Panc1 (cell line): ENCODE measurements at places on chromosomes 16 and 17. TPM values are rescaled to one million over a fixed set of nuclear protein-coding genes. Genes with fewer than 3 reads are reported as not detected.

DNA sequence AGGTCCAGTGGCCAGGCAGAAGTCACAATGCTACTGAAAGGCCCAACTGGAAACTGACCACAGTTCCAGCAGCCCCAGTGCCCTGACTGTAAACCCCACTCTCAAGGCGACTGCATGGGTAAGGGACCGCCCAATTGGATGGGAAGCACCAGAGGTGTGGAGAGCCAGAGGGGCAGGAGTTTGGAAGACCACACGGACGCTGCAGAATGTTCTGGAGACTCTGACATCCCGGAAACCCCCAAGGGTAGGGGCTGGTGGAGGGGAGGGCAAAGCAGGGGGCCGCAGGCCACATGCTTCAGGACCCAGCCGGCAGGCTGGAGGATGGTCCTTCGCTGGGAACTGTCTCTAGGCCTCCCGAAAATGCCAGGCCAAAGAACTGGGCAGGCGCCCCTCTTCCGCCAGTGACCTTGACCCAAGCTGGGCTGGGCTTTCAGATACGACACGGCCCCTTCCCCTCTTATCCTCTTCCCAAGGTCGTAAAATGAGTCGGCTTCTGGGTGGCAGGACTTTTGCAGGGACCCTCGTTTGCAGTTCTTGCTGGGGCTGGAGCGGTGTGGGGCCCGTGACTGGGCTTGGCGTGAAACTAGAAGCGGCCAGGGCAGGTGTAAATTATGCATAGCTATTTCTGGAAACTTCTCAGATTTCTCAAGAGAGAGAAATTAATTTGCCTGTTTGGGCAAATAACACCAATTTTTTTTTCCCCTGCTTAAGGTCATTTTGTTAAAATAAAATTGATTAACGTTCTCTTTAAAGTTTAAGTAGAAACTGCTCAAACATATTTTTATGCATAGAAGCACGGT, 110.2 kb downstream of the C16orf78 start:
- H3K36me3 ChIP-seq: no peaks in the 10 kb centered on the region
- H3K27me3 ChIP-seq: no peaks in the 10 kb centered on the region; the same call in 1 of the 2 replicates
- no peak overlapping the region for H3K4me3 ChIP-seq

DNA sequence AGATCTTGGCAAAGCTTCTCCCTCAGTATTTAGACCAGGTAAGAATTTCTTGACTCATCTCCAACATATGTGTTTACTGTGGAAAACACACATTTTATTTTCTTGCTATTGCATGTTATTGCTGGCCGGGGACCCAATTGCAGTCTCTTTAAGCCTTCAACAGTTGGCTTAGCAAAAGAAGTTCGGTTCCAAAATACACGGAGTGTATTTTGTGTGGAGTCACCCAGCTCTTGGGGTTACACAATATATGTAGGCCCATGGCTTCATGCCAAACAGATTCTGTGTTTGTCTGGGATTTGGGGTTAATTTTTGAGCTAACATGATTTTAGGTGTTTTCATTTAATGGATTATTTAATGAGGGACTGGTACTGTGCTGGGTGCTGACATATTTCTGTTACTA, 4.0 kb downstream of the ALDH3A2 start:
- H3K4me1 ChIP-seq: peaks cover 11% of the 10 kb centered on the region
- H3K27ac ChIP-seq: no peak overlapping the region
- no peak overlapping the region for H3K4me3 ChIP-seq

The CD19 gene
- not detected for total RNA-seq

- DNase-seq: no peak
- no peak overlapping the region for H3K4me3 ChIP-seq
- H3K27ac ChIP-seq: no peak overlapping the region
- no peaks in the 10 kb centered on the region for H3K27me3 ChIP-seq
- H3K4me1 ChIP-seq: no peaks in the 10 kb centered on the region
Measured at GRCh38 chr17:57289613-57290012, 33.3 kb downstream of the MSI2 start.

- H3K4me3 ChIP-seq: no peak overlapping the region
- H3K4me1 ChIP-seq: peaks cover 14% of the 10 kb centered on the region
- peak overlapping the region; percentile 81 for H3K27ac ChIP-seq
- H3K27me3 ChIP-seq: no peaks in the 10 kb centered on the region
- DNase-seq: no peak
Measured at GRCh38 chr16:84532855-84533486, 28.5 kb upstream of the MEAK7 start.

- DNase-seq: no peak
- no peaks in the 10 kb centered on the region for H3K27me3 ChIP-seq
- H3K4me1 ChIP-seq: no peaks in the 10 kb centered on the region
- H3K27ac ChIP-seq: no peak overlapping the region
Measured at GRCh38 chr16:78464833-78465232, 365.4 kb downstream of the WWOX start.

- H3K4me3 ChIP-seq: no peak overlapping the region
- H3K36me3 ChIP-seq: no peaks in the 10 kb centered on the region
- H3K27me3 ChIP-seq: no peaks in the 10 kb centered on the region
Measured at GRCh38 chr16:48126801-48127644, 28.8 kb downstream of the ABCC12 start.

DNA sequence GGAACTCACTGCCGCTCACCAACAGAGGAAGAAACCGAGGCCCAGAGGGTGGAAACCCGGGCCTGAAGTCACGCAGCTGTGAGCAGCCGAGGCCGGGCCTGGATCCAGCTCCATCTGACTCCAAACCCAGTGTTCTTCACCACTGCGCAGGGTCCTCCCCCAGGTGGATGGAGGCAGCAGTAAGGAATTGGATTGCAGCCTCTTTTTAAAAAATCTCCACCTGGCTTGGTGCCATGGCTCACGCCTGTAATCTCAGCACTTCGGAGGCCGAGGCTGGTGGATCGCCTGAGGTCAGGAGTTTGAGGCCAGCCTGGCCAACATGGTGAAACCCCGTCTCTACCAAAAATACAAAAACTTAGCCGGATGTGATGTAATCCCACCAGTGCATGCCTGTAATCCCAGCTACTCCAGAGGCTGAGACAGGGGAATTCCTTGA, 177.2 kb downstream of the FOXL1 start:
- no peak overlapping the region for H3K4me3 ChIP-seq
- no peak for DNase-seq
- no peak overlapping the region for H3K27ac ChIP-seq

The HNF1B gene
- total RNA-seq: not detected

DNA sequence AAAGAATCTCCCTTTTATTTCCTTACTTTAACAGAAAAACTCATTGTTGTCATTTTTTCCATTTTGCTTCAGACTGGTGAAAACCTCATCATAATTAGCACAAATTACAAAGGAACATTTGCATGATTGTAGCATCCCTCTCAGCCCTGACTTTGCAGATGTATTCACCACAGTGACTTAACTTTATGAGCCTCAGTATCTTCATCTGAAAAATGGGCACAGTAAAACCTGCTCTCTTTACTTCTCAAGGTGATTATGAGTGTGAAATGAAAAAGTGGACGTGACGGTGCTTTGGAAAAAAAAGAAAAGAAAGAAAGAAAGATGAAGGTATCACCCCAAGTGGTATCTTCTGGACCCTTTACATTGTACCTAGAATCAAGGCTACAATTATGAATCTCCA, 193.4 kb upstream of the TOX3 start:
- H3K4me1 ChIP-seq: no peaks in the 10 kb centered on the region
- no peaks in the 10 kb centered on the region for H3K27me3 ChIP-seq
- no peaks in the 10 kb centered on the region for H3K36me3 ChIP-seq
- H3K4me3 ChIP-seq: no peak overlapping the region

The NTN3 gene
- total RNA-seq: 3.2 TPM

DNA sequence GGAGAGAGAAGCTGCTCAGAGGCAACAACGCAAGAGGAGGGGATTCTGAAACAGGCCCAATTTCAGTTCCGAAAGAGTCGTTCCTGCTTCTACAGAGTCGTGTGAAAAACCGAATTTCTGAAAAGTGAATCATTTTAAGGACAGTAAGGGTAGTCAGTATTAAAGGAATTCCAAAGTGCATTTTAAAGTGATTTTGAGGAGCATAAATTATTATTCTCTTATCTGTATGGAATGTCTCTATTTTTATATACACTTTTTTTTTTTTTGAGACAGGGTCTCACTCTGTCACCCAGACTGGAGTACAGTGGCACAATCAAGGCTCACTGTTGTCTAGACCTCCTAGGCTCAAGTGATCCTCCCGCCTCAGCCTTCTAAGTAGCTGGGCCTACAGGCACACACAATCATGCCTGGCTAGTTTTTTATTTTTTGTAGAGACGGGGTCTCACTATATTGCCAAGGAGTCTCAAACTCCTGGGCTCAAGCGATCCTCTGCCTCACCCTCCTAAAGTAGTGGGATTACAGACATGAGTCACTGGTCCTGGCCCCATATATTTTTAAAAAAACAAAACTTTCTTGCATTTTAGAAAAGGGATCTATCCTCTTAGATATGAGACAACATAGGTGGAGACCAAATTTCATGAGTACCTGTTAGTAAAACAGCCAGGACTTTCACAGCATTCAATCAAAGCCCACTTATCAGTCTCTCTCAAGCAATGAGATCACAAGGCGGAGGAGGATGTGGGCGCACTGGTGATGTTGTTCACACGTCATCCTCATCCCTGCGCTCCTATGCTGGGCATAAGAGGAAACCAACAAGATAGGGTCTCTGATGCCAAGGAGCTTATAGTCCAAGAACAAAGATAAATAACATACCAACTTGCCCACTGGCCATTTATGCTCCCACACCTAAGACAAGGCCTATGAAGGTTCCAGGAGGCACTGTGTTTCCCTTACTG, 53.2 kb downstream of the SMG6 start:
- no peak overlapping the region for H3K4me3 ChIP-seq
- H3K27ac ChIP-seq: no peak overlapping the region
- no peaks in the 10 kb centered on the region for H3K4me1 ChIP-seq
- H3K36me3 ChIP-seq: no peaks in the 10 kb centered on the region; the same call in 1 of the 2 replicates
- DNase-seq: no peak

DNA sequence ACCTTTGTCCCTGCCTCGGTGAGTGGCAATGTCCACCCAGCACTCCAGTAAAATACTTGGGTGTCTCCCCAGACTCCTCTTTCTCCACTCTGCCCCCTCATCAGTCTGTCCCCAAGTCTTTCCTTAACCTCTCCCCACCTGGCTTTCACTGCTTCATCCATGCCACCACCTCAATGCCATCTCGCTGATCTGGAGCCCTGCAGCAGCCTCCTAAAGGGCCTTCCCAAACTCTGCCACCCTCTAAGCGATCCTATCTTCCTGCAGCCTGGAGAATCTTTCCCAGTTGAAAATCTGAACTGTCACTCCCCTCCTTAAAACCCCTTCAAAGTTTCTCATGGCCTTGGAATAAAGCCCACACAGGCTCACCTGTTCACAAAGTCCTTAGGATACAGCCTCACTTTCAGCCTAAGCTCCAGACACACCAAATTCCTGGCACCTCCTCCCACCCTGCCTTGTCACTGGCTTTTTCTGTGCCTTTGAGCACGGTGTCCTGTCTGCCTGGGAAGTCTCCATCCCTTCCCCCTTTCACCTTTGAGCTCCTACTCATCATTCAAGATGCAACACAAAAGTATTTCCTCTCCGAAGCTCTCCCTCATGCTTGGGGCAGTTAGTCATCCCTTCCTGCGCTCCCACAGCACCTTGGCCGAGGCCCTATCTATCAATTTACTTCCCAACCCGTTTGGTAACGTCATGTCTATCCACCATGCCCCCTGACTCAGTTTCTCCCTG, 2.8 kb downstream of the WNK4 start:
- no peaks in the 10 kb centered on the region for H3K27me3 ChIP-seq
- no peak for DNase-seq
- H3K27ac ChIP-seq: no peak overlapping the region
- peaks cover 19% of the 10 kb centered on the region for H3K4me1 ChIP-seq
- H3K36me3 ChIP-seq: no peaks in the 10 kb centered on the region

The CAPNS2 gene
- 1.4 TPM for total RNA-seq

The ZNF385C gene
- 0.21 TPM for total RNA-seq

GRCh38 chr16:66658143-66658859, 38.2 kb downstream of the CMTM4 start:
- H3K36me3 ChIP-seq: no peaks in the 10 kb centered on the region
- peaks cover 31% of the 10 kb centered on the region for H3K4me1 ChIP-seq
- no peaks in the 10 kb centered on the region for H3K27me3 ChIP-seq
- no peak for DNase-seq
- no peak overlapping the region for H3K27ac ChIP-seq

GRCh38 chr16:4315186-4316107, at the start of gene GLIS2:
Gene GLIS2, plus strand, starts transcription at chr16:4316067. Its CDS starts 16,214 bp downstream, at chr16:4332281.
- peaks cover 28% of the 10 kb centered on the region for H3K4me1 ChIP-seq
- H3K27ac ChIP-seq: peak within 1 kb of the TSS; percentile 92
- H3K27me3 ChIP-seq: no peaks in the 10 kb centered on the region
- no peaks in the 10 kb centered on the region; the same call in 1 of the 2 replicates for H3K36me3 ChIP-seq

- no peak for DNase-seq
- no peak overlapping the region for H3K27ac ChIP-seq
- H3K36me3 ChIP-seq: no peaks in the 10 kb centered on the region
- H3K27me3 ChIP-seq: no peaks in the 10 kb centered on the region
Measured at GRCh38 chr16:19029980-19030379, 37.4 kb upstream of the COQ7 start.

The CTRB2 gene
- total RNA-seq: 5.0 TPM

DNA sequence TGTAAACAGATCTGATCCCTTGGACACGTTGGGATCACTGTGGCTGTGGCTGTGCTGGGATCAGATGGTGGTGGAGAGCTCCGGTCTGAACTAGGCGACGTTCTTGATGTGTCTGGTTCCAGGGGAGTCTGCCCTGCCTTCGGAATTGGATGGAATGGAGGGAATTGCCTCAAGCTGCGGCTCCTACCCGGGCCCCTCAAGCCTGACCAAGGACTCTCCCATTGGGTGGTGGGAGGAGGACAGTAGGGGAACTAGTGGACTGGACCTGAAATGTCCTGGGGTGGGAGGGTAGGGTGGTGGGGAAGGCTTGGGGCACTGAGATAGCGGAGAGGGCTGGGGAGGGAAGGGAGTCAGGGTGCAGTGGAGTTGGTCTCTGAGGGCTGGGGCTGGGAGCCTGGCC, 3.2 kb upstream of the UBALD1 start:
- H3K27ac ChIP-seq: peak overlapping the region; percentile 11; the same call in 1 of the 2 replicates
- no peaks in the 10 kb centered on the region for H3K27me3 ChIP-seq
- H3K36me3 ChIP-seq: no peaks in the 10 kb centered on the region
- peaks cover 27% of the 10 kb centered on the region for H3K4me1 ChIP-seq
- H3K4me3 ChIP-seq: peak overlapping the region; percentile 23; the same call in 1 of the 2 replicates

GRCh38 chr17:79558091-79558900, 52.6 kb downstream of the RBFOX3 start:
- peaks cover 2% of the 10 kb centered on the region; the same call in 1 of the 2 replicates for H3K27me3 ChIP-seq
- no peak for DNase-seq
- H3K36me3 ChIP-seq: no peaks in the 10 kb centered on the region
- no peaks in the 10 kb centered on the region for H3K4me1 ChIP-seq
- H3K27ac ChIP-seq: no peak overlapping the region

- no peaks in the 10 kb centered on the region for H3K36me3 ChIP-seq
- H3K27ac ChIP-seq: no peak overlapping the region
- no peak for DNase-seq
- H3K27me3 ChIP-seq: peaks cover 6% of the 10 kb centered on the region; the same call in 1 of the 2 replicates
- H3K4me3 ChIP-seq: no peak overlapping the region
Measured at GRCh38 chr17:74474043-74474792, 7.8 kb downstream of the CD300A start.

- no peaks in the 10 kb centered on the region for H3K27me3 ChIP-seq
- no peak for DNase-seq
- no peak overlapping the region for H3K4me3 ChIP-seq
- H3K27ac ChIP-seq: no peak overlapping the region
- H3K36me3 ChIP-seq: peaks cover 18% of the 10 kb centered on the region
Measured at GRCh38 chr16:69150146-69150865, 17.9 kb downstream of the UTP4 start.

GRCh38 chr17:32755045-32755805, 121.7 kb downstream of the MYO1D start:
- peak; percentile 28 for DNase-seq
- H3K27ac ChIP-seq: no peak overlapping the region
- H3K36me3 ChIP-seq: no peaks in the 10 kb centered on the region
- H3K4me1 ChIP-seq: no peaks in the 10 kb centered on the region
- H3K4me3 ChIP-seq: no peak overlapping the region
